Esophagus muscularis mucosa (tissue), 4 donors: ENCODE measurements at places on chromosomes 12 and 14. TPM values are rescaled to one million over a fixed set of nuclear protein-coding genes. Genes with fewer than 3 reads are reported as not detected.

DNA sequence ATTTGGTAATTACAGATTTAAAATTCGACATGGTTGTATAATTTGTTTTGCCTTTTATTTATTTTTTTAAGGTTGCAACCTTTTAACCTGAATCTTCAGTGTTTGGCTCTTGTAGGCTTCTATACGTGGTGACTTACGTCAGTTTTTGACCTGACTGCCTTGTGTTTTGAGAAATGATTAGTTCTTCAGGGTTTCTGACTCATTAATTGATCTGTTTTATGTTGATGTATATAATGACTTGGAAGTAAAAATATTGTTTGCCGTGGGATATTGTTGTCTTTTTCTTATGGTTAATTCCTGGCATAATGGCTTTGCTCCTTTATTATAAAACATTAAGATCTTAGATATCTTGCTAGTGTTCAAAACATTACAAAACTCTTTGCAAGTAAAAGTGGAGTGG lies 2.5 kb downstream of the RASSF8 start:
- H3K4me1 ChIP-seq = peaks cover 58% of the 10 kb centered on the region
- no peaks in the 10 kb centered on the region for H3K36me3 ChIP-seq
- no peaks in the 10 kb centered on the region for H3K27me3 ChIP-seq
- H3K4me3 ChIP-seq = peak overlapping the region; percentile 76

- H3K4me1 ChIP-seq = peaks cover 22% of the 10 kb centered on the region
- no peak for DNase-seq
- H3K27ac ChIP-seq = peak overlapping the region; percentile 85
- peak overlapping the region; percentile 98 for H3K4me3 ChIP-seq
- peaks cover 24% of the 10 kb centered on the region for H3K36me3 ChIP-seq
- H3K27me3 ChIP-seq = no peaks in the 10 kb centered on the region
Measured at GRCh38 chr12:116736962-116737773, 701 bp downstream of the SPRING1 start.

- H3K27me3 ChIP-seq = no peaks in the 10 kb centered on the region
- no peak overlapping the region for H3K27ac ChIP-seq
- H3K4me1 ChIP-seq = no peaks in the 10 kb centered on the region
- H3K4me3 ChIP-seq = no peak overlapping the region
Measured at GRCh38 chr14:22225516-22226140, 363.4 kb downstream of the DAD1 start.

GRCh38 chr14:54589843-54590242 lies 22.9 kb downstream of the SAMD4A start:
- H3K36me3 ChIP-seq = no peaks in the 10 kb centered on the region
- no peak for DNase-seq
- H3K4me3 ChIP-seq = no peak overlapping the region
- no peak overlapping the region for H3K27ac ChIP-seq
- peaks cover 31% of the 10 kb centered on the region for H3K4me1 ChIP-seq

- H3K4me3 ChIP-seq = no peak overlapping the region
- H3K4me1 ChIP-seq = peaks cover 11% of the 10 kb centered on the region
- H3K36me3 ChIP-seq = no peaks in the 10 kb centered on the region
- DNase-seq = no peak
- H3K27me3 ChIP-seq = no peaks in the 10 kb centered on the region
- peak overlapping the region; percentile 54 for H3K27ac ChIP-seq
Measured at GRCh38 chr12:46608431-46609272, 217.1 kb downstream of the SLC38A4 start.

GRCh38 chr14:57982804-57983634 lies 117.1 kb upstream of the SLC35F4 start:
- H3K27ac ChIP-seq = no peak overlapping the region
- H3K4me1 ChIP-seq = peaks cover 2% of the 10 kb centered on the region
- H3K27me3 ChIP-seq = no peaks in the 10 kb centered on the region
- H3K4me3 ChIP-seq = no peak overlapping the region
- no peak for DNase-seq

GRCh38 chr12:55931780-55932550 lies 1.0 kb downstream of the DGKA start:
- peak overlapping the region; percentile 79 for H3K4me3 ChIP-seq
- H3K27me3 ChIP-seq = no peaks in the 10 kb centered on the region
- H3K36me3 ChIP-seq = no peaks in the 10 kb centered on the region

DNA sequence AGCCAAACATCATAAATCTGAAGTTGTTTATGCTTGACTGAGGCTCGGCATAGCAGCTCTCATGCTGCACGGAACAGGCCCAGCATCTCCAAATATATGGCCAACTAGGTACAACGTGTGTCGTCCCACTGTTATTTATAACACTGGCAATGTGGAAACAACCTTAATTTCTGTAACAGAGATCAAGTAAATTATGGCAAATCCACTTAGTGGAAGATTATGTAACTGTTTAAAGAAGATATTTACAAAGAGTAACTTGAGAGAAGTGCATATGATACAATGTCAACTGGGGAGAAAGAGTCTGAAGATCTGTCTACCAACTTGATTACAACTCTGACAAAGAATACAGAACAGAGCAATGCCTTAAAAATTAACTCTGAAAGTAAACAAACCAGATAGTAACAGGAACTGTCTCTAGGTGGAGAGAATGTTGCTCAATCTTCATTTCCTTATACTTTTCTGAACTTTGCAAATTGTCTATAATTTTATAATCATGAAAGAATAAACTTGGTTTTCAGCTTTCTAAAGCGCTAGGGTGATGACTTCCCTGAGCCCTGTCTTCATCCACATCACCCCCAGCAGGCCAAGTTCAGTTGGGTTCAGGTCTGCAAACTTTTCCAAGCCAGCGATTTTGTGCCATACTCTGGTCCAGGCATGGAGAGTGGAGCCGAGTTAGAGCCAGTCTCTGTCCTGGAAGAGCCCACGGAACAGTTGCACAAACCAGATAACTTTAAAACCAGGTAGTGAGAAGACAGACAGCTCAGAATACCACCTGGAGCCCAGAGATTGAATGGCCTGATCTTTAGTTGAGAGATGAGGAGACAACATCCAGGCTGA lies 44.3 kb upstream of the BDKRB2 start:
- no peak for DNase-seq
- H3K4me1 ChIP-seq = no peaks in the 10 kb centered on the region
- H3K27me3 ChIP-seq = no peaks in the 10 kb centered on the region
- H3K27ac ChIP-seq = no peak overlapping the region

GRCh38 chr12:50166799-50167048 lies 445 bp downstream of the CERS5 start:
- peak overlapping the region; percentile 98 for H3K27ac ChIP-seq
- no peaks in the 10 kb centered on the region for H3K36me3 ChIP-seq
- DNase-seq = no peak
- peak overlapping the region; percentile 97 for H3K4me3 ChIP-seq
- no peaks in the 10 kb centered on the region for H3K27me3 ChIP-seq
- peaks cover 39% of the 10 kb centered on the region for H3K4me1 ChIP-seq

DNA sequence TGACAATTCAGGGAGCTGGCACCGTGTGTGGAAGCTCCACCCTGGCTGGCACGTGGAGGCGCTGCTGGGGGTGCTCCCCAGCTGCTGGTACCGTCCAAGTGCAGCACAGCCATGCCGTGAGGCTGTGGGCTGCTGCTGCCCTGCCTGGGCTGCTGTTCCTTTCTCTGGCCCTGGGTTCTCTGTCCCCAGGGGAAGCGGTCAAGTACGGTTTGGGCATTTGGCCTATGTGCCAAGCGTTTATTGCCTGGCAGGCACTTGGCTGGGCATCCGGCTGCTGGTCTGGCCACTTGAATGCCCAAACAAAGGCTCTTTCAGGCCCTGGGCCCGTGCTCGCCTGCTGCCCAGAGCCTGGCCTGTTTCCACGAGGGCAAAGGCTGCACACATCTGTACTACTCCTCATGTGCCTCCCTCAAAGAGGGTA lies 39.6 kb downstream of the RHOF start:
- no peaks in the 10 kb centered on the region for H3K27me3 ChIP-seq
- H3K4me3 ChIP-seq = no peak overlapping the region
- peaks cover 12% of the 10 kb centered on the region for H3K4me1 ChIP-seq
- no peak for DNase-seq
- peaks cover 18% of the 10 kb centered on the region for H3K36me3 ChIP-seq

The POLE2 gene
- 0.83 TPM for total RNA-seq

The KRT8 gene
- 504 TPM for total RNA-seq

The LPAR5 gene
- total RNA-seq = 1.9 TPM

DNA sequence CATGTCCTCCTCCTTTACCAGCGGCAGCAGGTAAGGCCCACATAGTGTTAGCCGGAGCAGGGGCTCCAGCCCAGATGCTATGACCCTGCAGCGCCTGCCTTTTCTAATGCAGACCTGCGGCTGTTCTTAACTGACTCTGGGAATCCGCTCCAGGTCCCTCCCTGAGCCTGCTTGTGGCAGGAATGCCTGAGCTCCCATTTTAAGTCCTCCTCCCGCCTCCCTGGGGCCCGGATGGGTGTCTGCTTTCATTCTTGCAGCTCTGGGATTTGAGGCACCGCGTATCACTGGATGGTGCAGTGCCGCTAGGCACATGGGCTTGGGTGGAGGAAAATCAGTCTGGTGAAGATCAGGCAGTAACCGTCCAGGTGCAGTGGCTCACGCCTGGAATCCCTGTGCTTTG lies 7.6 kb downstream of the TSPAN9 start:
- no peak overlapping the region for H3K4me3 ChIP-seq
- no peaks in the 10 kb centered on the region for H3K27me3 ChIP-seq
- H3K4me1 ChIP-seq = peaks cover 19% of the 10 kb centered on the region

- no peaks in the 10 kb centered on the region for H3K4me1 ChIP-seq
- H3K27ac ChIP-seq = no peak overlapping the region
- H3K36me3 ChIP-seq = no peaks in the 10 kb centered on the region
- DNase-seq = no peak
- H3K4me3 ChIP-seq = no peak overlapping the region
- H3K27me3 ChIP-seq = no peaks in the 10 kb centered on the region
Measured at GRCh38 chr12:128339126-128339520, 72.2 kb downstream of the TMEM132C start.

DNA sequence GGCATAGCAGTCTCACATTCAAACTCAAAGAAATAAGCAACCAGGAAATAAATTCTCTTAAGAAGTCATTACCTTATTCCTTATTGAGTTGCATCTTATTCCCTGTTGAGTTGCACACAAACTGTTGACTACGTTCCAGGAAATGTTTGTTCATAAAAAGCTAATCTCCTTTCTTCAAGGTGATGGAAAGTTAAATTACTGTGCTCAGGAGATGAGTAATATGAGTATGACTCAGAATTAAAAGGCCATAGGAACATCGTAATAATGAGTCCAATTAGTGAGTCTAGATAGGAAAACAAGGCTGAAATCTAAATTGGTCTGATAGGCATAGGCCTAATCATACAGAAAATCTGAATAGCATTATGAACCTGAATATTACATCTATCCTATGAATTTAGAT lies 203.1 kb downstream of the SLC2A13 start:
- no peak for DNase-seq
- no peak overlapping the region for H3K27ac ChIP-seq
- H3K36me3 ChIP-seq = no peaks in the 10 kb centered on the region
- H3K4me1 ChIP-seq = peaks cover 17% of the 10 kb centered on the region
- no peaks in the 10 kb centered on the region for H3K27me3 ChIP-seq

GRCh38 chr12:120453977-120454376 lies 7.7 kb downstream of the GATC start:
- DNase-seq = no peak
- H3K36me3 ChIP-seq = peaks cover 30% of the 10 kb centered on the region
- H3K4me1 ChIP-seq = peaks cover 1% of the 10 kb centered on the region
- H3K4me3 ChIP-seq = no peak overlapping the region
- no peak overlapping the region for H3K27ac ChIP-seq

GRCh38 chr12:82533341-82533740 lies 153.4 kb upstream of the TMTC2 start:
- no peak overlapping the region for H3K4me3 ChIP-seq
- H3K36me3 ChIP-seq = no peaks in the 10 kb centered on the region
- no peaks in the 10 kb centered on the region for H3K4me1 ChIP-seq
- no peak overlapping the region for H3K27ac ChIP-seq
- H3K27me3 ChIP-seq = no peaks in the 10 kb centered on the region

DNA sequence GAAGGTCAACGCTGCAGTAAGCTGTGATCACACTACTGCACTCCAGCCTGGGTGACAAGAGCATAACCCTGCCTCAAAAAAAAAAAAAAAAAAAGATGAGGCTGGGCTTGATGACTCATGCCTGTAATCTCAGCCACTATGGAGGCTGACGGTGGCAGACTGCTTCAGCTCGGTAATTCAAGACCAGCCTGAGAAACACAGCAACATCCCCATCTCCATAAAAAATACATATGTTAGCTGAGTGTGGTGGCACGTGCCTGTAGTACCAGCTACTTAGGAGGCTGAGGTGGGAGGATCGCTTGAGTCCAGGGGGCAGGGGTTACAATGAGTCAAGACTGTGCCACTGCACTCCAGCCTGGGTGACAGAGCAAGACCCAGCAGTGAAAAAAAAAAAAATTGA lies 50.4 kb downstream of the GXYLT1 start:
- no peak overlapping the region for H3K4me3 ChIP-seq
- no peak overlapping the region for H3K27ac ChIP-seq
